Stimulated activated CD4-positive, alpha-beta T cell treated with anti-CD3 and anti-CD28 coated beads, Interleukin-2, amount 100 ng/mL, for 4 hours (primary cell): ENCODE measurements at places on chromosomes 3 and 15.

GRCh38 chr3:154421083-154421482 lies 8.9 kb downstream of the GPR149 start:
- no peak for DNase-seq

GRCh38 chr3:66938338-66938963 lies 59.7 kb upstream of the KBTBD8 start:
- peak; percentile 13 for DNase-seq

DNA sequence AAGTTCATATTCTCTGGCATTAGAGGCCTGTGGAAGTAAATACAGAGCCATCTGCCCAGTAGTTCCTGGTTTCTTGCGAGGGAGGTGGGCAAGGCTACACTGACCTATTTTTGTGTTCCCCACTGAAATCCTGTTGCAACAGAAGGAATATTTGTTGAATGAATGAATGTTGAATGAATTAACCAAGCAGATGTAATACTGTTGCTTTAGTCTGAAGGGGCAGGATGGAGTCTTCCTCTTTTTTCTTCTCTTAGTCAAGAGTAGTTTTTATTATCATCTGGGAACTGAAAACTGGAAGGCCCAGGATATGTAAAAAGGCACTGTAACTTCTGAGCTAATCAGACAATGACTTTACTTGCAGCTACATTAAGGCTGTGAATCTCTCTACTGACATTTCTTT lies 17.1 kb downstream of the BLOC1S6 start:
- DNase-seq, result no peak

GRCh38 chr3:135349254-135349948 lies 554.3 kb downstream of the EPHB1 start:
- no peak for DNase-seq

DNA sequence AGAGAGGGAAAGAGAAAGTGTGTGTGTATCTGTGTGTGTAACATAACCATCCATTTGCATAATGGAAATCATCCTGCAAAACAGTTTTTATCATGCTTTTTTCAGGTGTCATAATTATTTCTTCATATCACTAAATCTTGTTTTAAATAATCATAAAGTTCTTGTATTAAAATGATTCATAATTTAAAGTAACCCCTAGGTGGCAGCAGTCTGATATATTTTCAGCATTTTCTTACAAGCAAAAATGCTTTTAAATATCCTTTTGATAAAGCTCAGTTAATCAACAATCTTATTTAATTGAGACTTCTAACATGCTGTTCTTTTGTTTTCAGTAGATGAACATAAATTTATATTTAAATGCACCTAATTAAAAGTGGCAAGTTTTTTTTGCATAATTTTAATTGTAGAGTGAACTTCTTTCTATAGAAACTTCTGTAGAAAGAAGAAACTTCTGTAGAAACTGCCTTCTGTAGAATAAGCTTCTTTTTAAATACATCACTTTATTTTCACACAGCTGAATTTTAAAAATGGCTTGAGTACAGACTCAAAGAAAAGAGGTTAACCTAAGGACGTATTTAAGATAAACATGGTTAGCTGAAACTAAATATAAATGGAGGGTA lies 72.5 kb downstream of the OPA1 start:
- DNase-seq, result no peak

DNA sequence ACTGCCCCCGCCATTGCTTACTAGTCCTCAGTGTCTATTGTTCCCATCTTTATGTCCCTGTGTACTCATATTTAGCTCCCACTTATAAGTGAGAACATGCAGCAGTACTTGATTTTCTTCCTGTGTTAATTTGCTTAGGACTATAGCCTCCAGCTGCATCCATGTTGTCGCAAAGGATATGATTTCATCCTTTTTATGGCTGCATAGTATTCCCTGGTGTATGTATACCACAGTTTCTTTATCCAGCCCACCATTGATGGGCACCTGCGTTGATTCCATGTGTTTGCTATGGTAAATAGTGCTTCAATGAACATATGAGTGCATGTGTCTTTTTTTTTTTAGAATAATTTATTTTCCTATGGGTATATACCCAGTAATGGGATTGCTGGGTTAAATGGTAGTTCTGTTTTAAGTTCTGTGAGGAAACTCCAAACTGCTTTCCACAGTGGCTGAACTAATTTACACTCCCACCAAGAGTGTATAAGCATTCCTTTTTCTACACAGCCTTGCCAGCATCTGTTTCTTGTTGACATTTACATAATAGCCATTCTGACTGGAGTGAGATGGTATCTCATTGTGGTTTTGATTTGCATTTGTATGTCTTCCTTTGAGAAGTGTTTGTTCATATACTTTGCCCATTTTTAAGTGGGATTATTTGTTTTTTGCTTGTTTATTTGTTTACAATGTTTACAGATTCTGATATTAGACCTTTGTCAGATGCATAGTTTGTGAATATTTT lies 53.7 kb downstream of the GALK2 start:
- no peak for DNase-seq

DNA sequence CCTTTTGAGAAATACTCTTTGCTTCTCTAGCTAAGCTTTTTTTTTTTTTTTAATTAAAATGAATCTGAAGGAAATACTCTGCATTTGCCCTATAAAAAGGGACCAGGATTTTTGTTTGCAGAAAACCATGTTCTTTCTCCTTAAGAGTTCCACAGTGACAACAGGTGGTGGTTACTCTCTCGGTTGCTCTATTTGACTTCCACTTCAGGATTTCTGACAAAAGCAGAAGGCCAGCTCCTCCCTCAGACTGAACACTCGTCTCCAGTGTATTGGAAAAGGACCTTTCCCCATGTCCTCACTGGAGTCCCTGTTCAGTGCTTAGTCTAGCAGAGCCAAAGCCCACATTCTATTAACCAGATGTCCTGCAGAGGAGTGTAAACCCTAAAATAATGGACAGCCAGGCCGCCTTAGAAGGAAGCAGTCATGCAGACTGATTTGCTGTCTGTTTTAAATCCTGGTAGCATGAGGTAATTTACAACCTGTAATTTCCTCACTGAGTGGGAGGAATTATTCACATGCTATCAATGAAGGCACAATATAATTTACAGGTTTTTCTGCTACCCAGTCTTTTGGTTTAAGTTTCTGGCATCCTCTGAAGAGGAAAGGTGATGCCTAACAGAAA lies 599.3 kb downstream of the PYDC2 start:
- no peak for DNase-seq

DNA sequence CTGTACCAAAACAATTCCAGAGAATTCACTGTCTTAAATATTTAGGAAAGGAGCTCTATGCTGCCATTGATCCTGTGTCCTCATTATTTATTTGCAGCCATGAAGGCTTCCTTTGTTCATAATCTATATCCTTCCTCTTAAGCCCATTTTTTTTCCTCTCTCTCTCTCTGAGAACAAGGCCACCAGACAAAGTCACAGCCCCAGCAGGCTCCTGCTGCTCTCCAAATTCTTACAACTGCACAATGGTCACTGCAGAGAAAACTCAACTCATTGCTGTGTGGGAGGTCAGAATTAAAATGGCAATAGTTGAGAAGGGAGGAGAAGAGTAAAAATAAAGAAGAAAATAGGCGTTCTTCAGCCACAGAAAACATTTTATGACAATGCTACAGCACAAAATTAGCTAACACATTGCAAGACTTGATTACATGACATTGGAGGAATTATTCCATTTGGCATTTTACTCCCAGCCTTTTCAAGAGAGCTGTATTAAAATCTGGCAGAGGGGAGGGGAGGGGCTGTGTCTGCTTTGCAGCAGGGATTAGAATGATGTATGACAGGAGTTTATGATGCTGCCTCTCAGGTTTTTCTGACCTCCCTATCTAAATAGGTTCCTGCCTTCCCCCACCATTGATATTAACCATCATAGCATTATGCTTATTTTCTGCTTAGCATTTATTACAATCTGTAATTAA lies 399.7 kb upstream of the THBS1 start:
- no peak for DNase-seq

DNA sequence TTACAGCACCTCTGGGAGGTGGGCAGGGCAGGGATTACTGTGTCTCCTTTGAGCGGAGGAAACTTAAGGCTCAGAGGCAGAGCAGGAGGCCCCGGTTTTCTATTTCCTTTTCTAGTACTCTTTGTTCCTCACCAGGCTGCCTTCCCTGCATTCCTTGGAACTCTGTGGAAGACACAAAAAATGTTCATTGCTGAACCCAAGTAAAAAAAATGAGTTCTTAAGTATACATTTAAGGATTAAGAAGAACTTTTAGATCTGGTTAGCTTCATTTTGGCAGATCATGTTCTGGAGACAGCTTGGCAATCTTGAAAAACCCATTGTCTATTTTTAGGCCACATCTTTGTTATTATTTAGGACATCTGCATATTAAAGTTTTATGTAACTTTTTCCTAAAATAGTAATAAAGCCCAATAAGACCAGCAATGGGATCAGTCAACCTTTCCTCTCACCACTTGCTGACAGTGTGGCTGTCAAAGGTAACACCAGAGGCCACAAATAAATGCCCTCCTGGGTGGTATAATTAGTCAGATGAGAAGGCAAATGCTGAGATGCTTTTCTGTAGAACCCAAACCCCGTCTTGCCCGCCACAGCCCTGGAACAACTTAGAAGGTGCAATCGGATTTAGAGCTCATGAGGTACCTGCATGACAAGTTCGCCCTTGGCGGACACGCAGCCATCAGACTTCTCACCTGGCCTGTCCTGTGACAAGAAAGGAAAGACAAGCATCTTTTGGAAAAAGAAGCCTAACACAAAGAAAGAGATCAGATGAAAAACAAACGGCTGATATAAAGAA lies 97.2 kb downstream of the DGKG start:
- no peak for DNase-seq

DNA sequence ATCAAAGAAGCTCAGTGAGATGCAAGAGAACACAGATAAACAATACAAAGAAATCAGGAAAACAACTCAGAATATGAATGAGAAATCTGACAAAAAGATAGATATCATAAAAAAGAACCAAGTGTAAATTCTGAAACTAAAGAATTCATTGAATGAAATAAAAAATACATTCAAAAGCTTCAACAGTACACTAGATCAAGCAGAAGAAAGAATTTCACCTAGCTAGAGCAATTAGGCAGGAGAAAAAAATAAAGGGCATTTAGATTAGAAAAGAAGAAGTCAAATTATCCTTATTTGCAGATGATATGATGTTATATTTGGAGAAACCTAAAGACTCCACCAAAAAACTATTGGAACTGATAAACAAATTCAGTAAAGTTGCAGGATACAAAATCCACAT lies 19.4 kb upstream of the CX3CR1 start:
- DNase-seq, result no peak

GRCh38 chr15:98560338-98560737 lies 88.0 kb upstream of the IGF1R start:
- no peak for DNase-seq

- DNase-seq, result no peak
Observed at GRCh38 chr3:147702509-147702908, 293.3 kb downstream of the ZIC1 start.

DNA sequence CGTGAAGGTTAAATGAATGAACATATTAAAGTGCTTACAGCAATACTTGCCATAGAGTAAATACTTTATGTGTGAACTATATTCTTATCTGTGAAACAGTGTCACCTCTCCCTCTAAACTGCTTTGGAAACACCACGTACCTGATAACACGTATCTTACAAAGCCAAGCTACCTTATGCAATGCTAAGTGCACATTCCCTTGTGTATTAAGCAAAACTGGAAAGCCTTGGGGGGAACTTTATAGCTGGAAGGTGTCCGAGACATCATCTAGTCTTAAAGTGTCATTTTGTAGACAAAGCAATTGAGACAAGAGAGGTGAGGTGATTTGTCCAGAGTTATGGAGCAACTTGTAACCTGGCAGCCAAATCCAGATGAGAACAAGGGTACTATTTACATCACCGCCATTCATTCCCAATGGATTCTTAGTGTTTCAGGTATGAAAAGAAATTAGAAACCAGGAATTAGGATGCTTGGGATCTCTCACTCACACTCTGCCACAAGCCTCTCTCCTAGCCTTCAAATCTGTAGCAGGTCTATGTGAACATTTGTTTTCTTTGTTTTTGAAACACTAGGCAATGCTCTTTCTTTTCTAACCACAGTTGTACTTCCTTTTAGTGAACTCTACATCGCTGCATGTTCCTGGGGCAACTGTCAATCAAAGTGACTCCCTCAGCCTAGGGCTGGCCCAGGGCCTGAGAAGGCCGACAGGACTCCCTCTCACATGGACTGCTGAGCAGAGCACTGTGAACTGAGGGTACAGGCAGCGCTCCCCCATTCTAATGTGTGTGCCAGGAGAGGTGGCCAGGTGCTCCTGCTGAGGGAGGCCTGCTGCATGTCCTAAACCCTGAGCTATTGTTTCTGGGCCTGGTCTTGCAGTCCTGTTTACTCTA lies 13.9 kb upstream of the MGLL start:
- DNase-seq, result no peak

DNA sequence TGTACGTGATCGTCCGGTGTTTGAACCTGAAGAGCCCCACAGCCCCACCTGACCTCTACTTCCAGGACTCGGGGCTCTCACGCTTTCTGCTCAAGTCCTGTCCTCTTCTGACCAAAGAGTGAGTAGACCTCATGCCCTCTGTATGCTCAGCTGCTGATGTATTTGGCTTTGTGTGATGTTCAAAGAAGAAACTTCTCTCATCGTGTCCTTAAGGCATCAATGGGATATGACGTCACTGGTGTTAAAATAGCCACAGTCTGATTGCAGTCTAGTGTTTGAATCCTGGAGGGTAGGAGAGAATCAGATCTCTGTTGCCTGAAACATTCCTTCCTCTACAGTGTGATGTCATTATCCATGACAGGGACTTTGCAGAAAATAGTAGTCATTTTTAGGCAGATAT lies 28.1 kb downstream of the ABHD2 start:
- no peak for DNase-seq

- DNase-seq, result no peak
Observed at GRCh38 chr15:84819291-84819768, 2.2 kb downstream of the ALPK3 start.

GRCh38 chr3:13025090-13025489 lies 48.1 kb downstream of the IQSEC1 start:
- no peak for DNase-seq

DNA sequence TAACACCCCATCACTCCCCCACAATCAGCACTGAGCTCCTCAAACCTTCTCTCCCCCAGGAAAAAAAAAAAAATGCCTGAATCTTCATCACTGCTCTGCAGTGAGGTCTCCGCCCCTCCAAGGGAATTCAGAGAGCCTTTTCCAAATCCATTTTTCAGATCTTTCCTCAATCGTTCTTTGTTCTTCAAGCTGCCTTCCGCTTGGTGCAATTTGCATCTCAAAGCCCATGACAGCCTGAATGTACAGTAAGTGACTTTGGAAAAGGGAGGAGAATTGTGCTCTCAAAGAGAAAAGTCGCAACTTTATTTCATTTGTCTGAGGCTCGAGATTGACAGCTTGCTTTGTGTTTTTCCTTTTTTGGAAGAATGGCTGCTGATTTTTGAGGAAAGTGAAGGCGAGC lies 75.0 kb downstream of the CORO2B start:
- DNase-seq, result no peak

DNA sequence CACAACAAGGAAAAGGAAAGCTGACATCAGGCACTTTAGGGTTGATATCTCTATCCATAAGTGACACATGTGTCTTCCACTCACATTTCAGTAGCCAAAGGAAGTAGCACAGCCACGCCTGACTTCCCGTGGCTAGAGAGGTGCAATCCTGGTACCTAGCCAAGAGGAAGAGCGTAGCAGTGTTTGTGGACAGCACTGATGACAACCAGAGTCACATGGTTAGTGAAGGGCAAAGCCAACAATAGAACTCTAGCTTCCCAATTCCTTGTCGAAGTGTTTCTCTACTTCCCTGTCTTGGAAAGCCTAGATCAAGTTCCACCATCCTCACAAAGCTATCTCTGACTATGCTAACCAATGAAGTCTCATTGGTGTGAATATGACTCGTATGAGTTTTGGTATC lies 189.2 kb downstream of the RSL24D1 start:
- no peak for DNase-seq
